ENCODE measurements at places on chromosomes 5 and 9.

DNA sequence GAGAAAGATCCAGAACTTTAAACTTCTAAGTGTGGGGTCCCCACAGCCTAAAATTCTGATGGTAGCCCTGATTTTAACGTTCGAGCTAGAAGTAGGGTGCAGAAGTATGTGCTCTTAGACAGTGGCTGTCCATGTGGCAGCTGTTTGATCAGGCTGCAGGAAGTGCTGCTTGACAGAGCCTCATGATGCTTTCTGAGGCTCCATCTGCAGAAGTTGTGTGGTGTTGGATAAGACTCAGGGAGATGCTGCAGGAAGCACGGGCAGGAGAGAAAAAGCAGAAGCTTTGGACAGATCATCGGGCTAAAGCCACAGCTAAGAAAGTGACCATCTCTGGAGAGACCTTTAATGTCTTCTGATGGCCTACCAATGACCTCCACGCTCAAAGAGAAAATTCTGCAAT lies 8.1 kb downstream of the MTMR12 start:
- no peak for DNase-seq

DNA sequence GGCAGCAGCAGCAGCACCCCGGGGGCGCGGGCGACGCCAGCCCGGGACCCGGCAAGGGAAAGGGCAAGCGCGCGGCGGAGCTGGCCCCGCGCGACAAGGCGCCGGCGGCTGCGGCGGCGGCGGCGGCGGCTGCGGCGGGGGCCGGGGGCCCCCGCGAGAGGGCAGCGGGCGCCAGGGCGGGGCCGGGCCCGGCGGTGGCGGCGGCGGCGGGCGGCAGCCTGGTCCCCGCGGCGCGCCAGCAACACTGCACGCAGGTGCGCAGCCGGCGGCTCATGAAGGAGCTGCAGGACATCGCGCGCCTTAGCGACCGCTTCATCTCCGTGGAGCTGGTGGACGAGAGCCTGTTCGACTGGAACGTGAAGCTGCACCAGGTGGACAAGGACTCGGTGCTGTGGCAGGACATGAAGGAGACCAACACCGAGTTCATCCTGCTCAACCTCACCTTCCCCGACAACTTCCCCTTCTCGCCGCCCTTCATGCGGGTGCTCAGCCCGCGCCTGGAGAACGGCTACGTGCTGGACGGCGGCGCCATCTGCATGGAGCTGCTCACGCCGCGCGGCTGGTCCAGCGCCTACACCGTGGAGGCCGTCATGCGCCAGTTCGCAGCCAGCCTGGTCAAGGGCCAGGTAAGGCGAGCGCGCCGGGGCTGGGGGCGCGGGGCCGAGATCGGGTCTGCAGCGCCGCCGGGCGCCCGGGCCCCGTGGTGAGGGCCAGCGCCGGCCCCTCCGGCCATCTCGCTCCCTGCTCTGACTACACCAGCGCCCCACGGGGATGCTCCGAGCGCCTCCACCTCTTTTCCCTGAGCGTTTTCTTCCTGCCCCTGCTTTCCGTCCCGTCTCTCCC lies at the start of gene UBE2QL1:
TSS of gene UBE2QL1 (plus strand) at position 238 of the 843 bp plus-strand sequence. CDS start at position 273, 35 bp downstream.
- DNase-seq, result no peak

GRCh38 chr5:35338157-35338453 lies 107.8 kb upstream of the PRLR start:
- no peak for DNase-seq

GRCh38 chr5:106843812-106844416 lies 826.8 kb downstream of the EFNA5 start:
- DNase-seq, result no peak

DNA sequence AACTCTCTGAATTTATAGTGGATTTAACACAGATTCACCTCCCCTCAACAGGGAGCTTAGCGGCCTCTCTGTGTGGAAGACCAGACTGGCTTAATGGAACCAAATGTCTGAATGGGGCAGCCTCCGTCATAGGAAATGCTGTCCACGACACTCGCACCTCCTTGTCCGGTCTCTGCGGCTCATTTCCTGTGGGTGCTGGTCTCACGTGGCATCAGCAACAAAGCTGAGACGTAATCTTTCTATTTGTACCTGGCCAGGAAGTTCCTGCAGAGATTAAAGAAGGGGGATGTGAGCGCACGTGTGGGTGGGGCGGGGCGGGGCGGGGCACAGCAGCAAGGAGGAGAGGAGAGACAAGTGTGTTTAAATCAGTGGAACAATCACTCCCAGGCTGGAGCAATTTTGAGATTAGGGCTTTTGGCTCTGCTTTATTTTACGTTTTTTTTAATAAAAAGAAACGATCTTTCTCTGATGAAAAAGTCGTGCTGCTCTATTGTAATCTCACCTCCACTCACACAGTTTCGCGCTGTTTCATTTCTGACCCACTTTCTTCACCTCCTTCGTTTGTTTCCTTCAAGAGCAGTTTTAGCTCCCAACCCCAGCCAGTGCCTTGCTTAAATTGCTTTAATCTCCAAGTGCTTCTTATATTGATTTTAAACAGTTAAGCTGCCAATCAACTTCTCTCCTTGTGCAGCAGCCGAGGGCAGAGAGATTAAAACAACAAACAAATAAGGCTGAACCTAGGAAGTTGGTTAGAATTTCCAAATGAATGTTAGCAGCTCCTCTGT lies 132.2 kb upstream of the ASTN2 start:
- DNase-seq, result no peak

GRCh38 chr5:82597437-82597836 lies 319.3 kb upstream of the RPS23 start:
- DNase-seq, result no peak

DNA sequence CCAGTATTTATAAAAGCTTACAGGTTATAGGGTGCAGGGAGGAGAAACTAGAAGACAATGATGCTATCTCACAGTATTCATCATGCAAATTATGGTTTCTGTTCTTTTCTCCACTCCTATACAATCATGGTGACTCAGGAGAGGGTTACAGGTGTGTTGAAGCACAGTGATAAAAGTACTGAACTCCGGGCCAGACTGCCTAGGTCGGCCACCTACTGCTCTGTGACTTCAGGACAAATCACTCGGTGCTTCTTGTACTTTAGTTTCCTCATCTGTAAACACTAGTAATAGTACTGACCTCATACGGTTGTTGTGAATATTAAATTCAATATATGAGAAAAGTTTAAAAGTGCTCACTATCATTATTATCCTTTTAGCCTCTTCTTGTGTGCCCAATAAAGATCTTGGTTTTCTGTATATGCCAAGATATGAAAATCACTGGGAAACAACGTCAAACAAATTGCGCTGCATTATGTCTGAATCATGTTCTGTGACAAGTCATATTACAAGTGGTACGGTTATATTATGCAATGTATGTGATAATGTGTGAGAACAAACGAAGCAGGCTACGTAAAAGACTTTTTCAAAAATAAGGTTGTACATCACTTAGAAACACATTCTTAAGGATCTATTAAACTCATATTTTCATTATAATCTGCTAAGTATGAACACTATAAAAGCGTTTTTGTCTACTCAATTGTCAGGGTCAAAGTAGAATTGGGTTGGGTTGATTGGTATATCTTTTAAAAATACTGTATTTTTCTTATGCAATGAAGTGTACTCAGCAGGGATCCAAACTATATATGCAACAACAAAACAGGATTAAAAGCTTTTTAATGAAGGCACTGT lies 153.3 kb downstream of the EFNA5 start:
- no peak for DNase-seq

GRCh38 chr5:57171816-57172465 lies 1.9 kb upstream of the GPBP1 start:
- no peak for DNase-seq

DNA sequence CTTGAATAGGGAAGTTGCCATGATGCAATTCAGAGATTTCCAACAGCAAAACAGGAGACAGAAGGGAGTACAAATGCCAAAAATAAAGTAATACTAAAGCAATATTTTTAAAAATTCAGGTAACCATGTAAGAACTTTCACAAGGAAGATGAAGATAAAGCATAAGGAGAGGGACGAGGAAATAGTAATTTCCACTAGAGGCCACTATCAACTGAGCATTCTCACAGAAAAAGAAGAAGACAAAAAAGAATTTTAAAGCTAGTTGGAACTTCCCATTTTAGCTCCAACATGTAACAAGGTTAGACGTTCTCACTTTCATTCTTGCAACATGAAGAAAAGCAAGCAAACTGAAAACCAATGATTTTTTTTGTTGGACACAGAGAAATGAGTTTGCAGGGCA lies 779.9 kb upstream of the CDH6 start:
- no peak for DNase-seq

- DNase-seq, result no peak
Observed at GRCh38 chr5:147101659-147102369, 133.0 kb upstream of the STK32A start.

DNA sequence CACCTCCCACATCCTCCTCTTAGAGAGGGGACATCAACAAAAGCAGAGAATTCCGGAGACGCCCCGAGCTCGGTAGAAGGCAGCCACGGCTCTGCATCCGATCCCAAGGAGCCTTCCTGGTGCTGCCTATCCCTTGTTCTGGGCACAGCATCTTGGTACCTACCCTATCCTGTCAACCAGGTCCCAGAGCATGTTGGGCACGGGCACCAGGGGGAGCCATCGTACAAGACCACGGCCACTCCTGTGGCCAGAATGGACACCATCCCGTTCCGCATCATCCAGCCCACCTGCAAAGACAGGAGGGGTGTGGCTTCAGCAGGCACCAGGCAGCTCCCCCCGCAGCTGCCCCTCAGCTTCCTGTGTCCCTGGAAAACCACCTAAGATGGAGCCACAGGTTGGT lies 62.7 kb upstream of the ZNF354A start:
- no peak for DNase-seq

- DNase-seq, result no peak
Observed at GRCh38 chr9:89234205-89235067, 55.8 kb upstream of the SHC3 start.

GRCh38 chr5:81371354-81371876 lies 22.5 kb downstream of the ACOT12 start:
- no peak for DNase-seq

DNA sequence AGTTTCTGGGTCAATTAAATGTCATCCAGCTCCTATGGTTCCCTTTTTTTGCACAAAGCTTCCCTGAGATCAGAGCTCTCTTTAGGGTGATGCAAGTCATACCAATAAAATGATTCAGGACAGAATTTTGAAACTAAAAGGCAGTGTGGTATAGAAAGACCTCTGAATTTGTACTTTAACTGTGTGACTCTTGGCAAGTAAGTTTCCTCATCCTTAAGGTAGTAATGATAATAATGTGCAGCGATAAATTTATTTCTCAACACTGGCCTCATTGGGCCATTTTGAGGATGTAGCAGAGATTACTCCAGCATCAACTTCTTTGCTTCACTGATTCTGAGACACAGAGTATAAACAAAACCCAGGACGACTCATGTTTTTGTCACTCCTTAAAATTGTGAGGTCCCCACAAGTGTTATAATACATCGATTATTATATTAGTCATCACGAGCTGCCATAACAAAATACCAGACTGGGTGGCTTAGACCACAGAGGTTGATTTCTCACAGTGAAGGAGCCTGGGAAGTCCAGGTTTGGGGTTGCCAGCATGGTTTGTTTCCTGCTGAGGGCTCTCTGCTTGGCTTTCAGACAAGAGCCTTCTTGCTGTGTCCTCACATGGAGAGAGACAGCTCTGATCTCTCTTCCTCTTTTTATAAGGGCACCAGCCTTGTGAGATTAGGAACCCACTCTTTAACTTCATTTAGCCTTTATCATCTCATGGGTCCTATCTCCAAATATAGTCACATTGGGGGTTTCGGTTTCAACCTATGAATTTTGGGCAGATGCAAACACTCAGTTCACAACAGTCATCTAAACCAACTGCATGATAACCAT lies 293.0 kb downstream of the ZNF608 start:
- DNase-seq, result no peak

- no peak for DNase-seq
Observed at GRCh38 chr9:124473310-124473709, 23.1 kb downstream of the ADGRD2 start.

All from activated gamma-delta T cell (primary cell).